ENCODE measurements at places on chromosomes 1 and 21.

GRCh38 chr1:76764638-76765454 is 102.4 kb upstream of the ST6GALNAC5 start:
- no peak for DNase-seq

DNA sequence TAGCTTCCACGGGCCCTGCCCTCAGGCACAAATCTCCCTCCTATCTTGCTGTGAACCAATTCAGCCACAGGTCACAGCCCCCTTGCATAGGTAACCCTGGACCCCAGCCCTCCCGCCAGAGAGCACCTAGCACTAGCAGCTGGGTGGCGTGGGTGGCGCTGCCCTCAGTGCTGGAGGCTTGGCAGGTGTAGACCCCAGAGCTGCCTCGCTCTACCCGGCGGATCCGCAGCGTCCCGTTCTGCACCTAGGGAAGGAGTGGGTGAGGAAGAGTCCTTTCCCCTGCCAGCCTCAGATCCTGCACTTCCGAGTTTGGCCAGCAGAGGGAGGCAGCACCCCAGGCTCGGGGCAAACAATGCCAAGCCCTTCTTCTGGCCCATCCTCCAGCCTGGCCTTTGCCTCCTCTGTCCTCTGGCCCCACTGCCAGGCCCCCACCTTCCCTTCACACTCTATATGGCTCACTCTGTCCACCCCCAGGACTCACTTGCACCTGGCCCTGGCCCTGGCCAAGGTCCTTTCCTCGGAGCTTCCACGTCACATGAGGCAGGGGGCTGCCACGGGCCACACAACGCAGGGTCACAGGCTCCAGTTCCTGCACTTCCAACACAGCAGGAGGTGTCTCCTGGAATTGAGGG is 9.0 kb downstream of the IGSF9 start:
- DNase-seq = peak; percentile 62

DNA sequence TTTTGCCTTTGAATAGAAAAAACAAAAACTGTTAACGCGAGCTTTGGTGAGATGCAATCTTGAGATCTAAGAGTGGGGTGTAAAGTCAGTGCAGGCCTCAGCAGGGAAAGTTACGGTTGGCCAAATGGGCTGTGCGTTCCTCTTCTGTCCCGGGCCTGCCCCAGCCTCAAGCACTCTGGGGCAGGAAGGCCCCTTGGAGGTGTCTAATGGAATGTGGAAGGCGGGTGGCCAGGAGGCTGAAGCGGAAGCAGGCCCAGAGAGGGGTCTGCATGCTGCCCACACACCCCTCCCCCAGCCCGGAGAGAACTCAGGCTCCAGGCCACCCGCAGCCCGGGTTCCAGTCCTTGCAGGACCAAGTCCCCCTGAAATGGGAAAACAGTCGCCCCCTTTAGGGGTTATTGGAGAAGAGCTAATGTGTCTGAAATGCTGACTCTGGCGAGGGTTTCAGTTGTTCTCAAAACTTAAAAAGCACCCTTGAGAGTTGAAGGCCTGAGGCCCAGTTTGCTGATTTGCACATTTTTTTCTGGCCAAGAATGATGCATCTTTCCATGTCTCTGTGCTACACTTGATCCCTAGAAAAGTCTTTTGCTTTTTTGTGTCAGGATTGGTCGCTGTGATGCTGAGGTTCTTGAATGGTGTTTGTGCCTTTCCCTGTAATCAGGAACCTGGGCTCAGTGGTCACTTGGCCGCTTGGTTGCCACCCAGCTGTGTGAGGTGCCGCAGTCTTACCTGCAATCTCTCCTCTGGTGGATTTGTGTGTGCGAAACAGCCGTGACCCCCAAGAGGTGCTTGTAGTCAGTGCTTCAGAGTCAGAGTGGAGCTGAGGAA is 2.0 kb downstream of the COL18A1 start:
- no peak for DNase-seq

DNA sequence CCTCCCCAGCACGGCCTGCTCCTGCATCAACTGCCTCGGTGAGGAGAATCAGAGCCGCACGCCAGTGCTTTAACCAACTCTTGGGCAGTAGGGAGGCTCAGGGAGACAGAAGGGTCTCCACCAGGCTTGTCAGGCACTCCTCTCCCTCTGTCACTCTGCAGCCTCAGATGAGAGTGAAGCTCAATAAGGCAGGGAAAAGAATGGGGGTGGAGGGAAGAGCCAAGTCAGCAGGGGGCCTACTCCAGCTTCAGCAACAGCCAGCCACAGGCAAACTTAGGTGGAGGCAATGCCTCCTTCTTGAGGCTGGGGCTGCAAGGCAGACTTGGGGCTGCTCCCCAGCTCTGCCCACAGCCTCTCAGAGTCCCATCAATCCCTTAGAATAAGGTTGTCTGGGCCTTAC is 51.8 kb upstream of the A3GALT2 start:
- no peak for DNase-seq

DNA sequence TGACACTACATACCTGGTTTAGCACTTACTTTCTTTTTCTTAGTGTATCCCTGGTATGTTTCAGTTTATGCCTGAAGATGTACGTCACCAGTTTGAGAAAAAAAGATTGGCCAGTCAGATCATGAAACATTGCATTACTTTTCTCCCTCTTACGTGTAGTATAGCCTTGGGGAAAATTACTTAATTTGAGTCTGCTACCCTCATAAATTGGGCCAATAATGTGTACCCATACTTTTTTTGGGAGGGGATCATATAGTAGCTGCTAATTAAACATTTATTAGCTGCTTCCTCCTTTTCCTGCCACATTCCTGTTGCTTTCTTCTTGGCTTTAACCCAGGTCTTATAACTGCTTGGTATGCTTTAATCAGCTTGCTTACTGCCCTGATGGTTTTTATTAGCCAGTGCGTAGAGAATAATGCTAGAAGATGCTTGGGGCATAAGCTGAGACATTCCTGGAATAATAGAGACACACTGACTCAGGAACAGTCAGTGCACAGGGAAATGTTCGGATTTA is 32.1 kb downstream of the RABGAP1L start:
- no peak for DNase-seq

DNA sequence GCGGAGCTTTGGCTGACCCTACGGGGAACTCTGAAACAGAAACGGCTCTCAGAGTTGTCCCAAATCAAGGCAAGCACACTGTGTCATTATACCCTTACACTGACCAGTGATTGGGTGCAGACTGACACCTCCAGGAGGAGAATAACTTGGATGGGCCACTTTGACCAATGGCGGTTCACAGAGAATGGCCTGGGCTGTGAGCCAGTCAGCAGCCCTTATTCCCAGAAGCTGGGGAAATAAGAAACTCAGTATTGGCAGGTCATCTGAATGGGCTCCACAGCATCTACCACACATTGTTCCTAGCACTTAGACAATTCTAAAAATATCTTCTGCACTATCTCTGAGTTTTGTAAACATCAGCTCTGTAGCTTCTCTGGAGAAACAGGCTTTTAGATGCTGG is 265.2 kb downstream of the ADGRL2 start:
- no peak for DNase-seq

DNA sequence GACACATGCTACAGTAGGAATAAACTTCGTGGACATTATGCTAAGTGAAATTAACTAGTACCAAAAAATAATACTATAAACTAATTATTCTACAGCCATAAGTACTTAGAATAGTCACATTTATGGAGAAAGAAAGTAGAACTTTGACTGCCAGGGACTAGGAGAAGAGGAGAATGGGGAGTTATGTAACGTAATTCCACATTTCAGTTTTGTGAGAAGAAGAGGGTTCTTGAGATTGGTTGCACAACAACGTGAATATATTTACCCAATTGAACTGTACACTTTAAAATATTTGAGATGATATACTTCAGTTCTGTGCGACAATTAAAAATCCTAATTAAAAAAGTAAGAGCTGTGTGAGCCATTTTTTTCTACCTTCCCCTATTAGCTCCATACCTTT is 1412.9 kb downstream of the PLA2G4A start:
- DNase-seq = no peak

- DNase-seq = no peak
These were observed 520.8 kb downstream of the PTPRU start for GRCh38 chr1:29756901-29757725.

DNA sequence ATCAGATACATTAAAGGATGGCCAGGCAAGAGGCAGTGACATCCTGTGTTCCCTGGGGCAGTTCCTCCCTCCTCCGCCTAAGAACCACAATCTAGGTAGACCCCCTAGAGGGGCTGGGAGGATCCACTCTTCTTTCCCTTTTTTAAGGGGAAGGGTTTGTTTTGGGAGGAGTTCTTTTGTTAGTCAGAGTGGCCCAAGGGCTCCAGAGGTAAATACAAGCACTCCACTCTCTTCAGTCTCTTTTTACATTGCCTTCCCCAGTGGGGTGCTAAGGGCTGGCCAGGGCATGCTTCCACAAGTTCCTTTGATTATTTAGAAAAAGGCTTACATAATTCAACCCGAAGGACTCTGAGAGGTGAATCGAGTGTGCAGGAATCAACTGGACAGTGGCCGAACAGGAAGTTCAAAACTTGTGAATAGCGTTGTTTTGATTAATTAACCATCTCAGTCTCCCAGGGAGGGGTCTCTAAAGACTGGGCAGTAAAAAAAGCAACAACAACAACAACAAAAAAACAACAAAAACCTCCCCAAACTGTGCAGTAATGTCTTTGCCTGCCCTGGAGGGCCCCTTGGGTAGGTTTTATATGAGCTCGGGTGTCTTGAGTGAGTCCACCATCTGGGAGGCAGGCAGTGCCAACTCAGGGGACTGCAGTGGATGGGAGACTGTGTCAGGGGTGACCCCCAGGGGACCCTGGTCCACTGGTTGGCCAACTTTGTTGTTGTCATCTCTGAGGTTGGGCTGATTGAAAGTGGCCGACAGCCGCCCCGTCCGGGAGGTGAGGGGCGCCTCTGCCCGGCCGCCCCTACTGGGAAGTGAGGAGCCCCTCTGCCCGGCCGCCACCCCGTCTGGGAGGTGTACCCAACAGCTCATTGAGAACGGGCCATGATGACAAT is 33.2 kb upstream of the ENO1 start:
- DNase-seq = no peak

- DNase-seq = no peak
These were observed 62.1 kb downstream of the BRWD1 start for GRCh38 chr21:39251326-39251725.

- DNase-seq = no peak
These were observed 25.6 kb upstream of the A3GALT2 start for GRCh38 chr1:33346533-33346926.

DNA sequence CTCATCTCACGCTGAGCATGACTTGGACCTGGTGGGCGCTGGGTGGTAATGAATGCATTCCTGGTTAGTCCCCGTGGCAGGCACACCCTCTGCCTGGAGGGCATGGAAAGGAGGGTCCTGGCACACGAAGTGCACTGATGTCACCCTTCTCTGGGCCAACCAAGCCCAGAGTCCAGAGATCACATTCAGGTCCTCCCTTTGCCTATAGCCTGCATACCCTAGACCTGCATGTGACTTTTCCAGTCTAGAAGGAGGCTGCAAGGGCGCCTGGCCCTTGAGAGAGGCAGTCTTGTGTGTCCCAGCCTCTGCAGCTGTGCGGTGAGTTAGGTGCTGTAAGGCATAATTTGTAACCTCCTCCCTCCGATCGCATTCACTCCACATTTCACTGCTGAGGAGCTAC is 22.1 kb downstream of the PADI2 start:
- DNase-seq = no peak

DNA sequence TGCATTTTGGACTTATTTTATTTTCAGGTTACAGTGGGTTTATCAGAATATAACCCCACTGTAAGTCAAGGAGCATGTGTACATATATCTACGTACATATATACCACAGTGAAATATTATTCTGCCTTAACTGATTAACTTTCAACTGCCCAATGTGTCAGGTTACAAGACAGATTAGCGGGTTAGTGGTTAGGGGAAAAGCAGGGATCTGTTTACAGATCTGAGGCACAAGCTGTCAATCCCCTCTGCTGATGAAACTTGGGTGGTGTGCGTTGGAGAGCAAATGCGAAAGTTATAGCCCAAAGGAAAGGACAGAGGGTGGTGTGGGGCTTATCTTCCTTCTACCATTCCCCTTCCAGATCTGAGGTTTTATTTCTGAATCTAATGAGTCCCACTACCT is 238.2 kb upstream of the KCNK2 start:
- DNase-seq = no peak

GRCh38 chr1:236292425-236292824 is 10.7 kb upstream of the ERO1B start:
- DNase-seq = no peak

- no peak for DNase-seq
These were observed 853.4 kb downstream of the NCAM2 start for GRCh38 chr21:21851657-21852056.

- DNase-seq = no peak
These were observed 41.0 kb downstream of the ATP2B4 start for GRCh38 chr1:203667616-203668015.

DNA sequence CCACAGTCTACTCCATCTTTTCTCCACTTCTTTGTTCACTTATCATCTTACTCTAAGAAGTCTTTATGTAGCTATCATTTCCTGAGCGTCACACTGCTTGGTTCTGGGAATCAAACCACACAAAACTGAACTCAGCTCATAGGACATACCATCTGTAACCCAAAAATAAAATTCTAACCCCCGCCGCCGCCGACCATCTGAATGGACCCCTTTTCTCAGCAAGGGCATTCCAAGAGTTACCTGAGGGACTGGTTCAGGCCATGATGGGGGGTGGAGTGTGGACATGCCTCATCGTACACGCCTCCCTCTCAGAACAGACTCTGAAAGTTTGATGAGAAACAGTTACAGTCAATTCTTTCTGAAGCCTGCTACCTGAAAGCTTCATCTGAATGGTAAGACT is 12.6 kb upstream of the CHI3L2 start:
- DNase-seq = no peak

DNA sequence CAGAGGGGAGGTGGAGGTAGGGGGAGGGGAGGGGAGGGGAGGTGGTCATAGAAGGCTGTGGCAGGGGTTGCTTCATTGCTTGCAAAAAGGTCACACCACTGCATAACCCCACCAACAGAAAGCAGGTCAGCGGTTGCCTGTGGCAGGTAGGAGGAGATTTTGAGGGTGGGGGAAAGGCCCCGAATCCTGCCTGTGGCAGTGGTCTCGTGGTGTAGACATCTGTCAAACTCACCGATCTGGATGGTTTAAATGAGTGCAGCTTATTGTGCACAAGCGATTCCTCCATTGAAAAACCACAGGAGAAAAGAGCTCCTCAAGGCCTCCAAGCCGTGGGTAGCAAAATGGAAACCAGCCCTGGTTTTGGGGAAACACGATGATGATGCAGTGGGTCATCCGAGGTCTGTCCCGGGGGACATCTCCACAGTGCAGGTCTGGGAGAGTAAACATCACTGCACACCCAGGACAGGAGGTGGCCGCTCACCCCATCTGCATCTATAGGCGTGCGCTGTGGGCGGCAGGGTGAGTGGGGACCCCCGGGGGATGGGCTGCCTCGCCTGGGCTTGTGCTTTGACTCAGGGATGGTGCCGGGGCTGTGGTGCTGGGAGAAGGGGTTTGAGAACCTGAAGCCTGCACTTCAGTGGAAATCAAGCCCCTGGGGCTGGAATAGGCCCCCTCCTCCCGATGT is 112.3 kb downstream of the CRYAA start:
- no peak for DNase-seq

DNA sequence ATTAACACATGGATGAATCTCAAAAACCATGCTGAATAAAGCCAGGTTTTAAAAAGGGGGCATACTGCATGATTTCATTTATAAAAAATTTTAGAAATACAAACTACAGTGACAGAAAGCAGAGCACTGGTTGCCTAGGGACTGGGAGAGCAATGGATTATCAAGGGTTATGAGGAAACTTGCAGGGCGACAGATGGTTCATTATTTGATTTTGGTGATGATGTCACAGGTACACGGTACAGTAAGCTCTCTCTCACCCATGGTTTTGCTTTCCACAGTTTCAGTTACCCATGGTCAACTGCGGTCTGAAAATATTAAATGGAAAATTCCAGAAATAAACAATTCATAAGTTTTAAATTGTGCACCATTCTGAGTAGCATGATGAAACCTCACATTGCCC is 14.1 kb downstream of the VAMP4 start:
- DNase-seq = no peak
